Activated CD4-positive, alpha-beta T cell treated with anti-CD3 and anti-CD28 coated beads for 24 hours (primary cell): ENCODE measurements at places on chromosomes 16 and 17.

DNA sequence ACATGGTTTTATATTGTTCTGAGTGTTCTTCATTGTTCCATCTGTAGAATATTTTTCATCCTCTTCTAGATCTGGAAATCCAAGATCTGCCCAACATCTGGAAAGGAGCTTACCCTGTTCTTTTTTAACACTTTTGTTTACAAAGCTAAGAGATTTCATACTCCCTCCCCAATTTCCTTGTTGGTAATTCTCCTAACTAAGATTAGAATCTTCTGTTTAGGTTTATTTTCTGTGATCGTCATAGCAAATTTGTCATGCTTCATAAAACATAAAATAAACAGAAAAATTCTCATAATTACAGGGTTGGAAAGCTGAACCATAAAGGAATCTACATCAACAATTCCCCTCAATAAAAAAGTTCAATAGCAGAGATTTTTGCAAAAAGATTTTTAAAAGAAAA, 580.3 kb upstream of the CA10 start:
- DNase-seq = no peak

DNA sequence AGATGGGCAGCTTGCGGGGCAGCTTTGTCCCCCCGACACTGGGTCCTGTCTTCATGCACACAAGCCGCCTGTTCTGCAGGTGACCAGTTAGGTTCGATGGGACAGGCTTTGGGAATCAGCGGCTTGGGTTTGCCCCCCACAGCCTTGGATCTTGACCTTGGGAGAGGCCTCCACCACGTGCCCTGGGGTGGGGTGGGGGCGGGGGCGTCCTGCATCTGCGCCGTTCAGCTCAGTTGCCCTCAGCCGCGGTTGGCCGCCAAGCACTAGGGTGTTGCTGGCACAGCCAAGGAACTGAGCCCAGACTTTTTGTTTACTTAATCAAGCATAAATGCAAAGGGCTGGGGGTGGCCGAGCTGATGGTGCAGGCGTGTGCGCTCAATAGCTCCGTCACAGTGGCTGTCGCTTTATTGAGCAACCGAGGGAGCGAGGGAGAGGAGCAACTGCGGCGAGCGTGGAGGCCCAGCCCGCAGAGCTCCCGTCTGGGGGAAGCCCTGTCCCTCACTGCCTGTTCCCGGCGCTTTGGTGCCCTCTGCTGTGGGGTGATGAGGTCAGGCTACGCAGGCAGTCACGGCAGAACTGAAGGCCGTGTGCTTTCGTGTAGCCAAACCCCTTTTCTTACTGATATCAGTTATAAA, 33.9 kb downstream of the JPH3 start:
- peak; percentile 83 for DNase-seq

DNA sequence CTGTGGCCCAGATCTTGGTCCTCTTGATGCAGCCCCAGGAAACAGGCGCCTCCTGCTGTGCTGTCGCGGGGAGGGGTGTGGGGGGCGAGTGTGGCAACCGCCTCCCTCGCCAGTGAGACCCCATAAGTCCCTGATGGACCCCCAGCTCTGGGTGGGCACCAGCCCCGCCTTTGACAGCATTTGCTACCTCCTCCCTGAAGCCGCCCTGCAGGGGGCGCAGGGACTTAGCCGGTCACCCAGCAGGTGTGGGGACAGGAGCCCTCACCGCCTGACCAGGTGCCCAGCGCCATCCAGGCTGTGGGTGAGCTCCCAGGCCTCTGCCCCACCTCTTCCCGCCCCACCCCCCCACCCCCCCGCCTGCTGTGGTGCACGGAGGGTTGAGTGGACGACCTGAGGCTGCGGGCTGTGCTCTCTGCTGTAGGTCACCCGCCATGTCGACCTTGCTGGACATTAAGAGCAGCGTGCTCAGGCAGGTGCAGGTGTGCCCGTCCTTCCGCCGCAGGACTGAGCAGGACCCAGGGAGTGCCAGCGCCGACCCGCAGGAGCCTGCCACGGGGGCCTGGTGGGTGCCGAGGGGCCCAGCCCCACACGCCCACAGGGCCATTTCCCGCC, 4.8 kb downstream of the BAIAP3 start:
- DNase-seq = no peak

DNA sequence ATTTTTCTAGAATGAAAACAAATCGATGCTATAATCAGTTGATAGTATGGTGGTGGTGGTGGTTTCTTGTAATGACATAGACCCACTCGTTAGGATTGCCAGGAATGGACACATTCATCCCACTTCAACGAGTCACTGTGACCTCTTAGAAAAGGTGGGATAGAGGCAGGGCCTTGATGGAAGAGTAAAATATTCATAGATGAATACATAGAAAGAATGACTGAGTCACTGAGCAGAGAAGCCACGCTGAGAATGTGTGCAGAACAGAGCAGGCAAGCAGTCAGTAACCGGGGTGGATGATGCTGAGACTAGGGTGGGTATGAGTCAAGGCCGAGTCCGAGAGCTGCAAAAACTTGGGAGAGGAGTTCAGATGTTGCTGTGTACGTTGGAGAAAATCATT, 129.9 kb downstream of the PITPNC1 start:
- DNase-seq = no peak

DNA sequence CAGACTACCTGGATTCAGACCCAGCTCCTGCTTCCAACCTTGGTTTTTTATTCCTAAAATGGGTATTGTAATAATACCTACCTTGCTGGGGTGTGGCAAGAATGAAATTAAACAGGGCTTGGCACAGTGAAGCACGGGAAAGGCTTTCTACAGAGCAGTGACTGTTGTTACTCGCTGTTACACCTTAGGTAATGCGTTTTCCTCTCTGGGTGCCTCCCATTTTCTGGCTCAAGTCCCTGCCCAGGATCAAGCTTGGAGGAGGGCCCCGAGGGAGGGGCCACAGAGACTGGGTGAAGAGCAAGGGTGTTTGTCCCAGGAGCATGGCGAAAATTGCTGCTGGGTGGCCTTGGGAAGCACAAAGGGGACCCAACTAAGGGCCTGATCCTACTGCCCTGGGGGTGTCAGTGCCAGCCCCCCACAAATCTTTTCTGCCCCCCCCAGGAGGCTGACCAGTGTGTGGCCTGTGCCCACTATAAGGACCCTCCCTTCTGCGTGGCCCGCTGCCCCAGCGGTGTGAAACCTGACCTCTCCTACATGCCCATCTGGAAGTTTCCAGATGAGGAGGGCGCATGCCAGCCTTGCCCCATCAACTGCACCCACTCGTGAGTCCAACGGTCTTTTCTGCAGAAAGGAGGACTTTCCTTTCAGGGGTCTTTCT, 13.3 kb downstream of the MIEN1 start:
- DNase-seq = no peak

DNA sequence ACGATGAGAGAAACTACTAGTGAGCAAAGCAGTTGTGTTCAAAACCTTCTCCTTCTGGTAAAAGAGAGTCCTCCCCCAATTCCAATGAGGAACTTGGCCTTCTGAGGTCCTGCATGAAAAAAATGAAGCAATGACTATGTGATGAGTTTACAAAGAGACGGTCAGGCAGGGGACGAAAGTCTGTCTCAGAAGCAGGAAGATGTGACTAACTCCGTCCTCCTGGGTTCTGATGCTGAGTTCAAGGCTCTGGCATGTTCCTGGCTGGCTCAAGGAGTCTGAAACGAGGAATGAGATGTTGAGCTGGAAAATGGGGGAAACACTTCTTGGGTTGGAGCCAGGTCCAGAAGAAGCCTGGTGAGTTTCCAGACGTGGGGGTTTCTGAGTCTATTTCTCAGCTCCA, 129.6 kb downstream of the CPPED1 start:
- DNase-seq = no peak

GRCh38 chr17:34156401-34156740, 98.7 kb upstream of the CCL2 start:
- no peak for DNase-seq

DNA sequence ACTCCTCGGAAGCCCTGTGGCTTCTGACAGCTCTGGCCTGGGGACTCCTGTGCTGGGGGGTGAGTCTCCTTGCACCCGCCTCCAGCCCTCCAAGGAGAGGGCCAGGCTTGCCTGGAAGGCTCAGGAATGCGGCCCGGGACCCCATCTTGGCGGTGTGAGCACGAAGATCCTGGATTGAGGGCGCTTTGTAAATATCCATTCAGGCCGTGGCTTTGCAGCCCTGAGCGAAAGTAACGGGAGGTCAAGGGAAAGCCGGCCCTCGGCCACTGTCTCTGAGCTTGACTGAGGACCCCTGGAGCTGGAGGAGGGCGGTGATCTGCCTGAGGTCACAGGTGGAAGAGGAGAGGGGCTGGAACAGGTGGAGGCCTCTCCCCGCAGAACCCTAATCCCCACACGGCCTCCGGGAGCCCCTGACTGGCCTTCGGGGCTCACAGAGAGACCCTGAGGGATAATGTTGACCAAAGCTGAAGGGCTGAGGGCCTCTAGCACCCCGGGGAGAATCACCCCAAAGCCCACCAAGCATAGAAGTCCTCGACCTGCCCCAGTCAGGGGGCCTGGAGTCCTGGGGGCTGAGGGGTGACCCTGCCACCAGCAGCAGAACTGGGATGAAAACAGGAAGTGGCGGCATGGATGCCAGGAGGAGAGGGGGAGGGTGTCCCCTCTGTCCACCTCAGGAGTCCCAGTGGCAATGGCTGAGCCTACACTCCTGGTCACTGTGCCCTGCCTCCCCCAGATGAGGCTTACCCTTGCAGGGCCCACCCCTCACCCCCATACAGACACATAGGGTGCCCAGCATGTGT, 8.3 kb upstream of the RASD1 start:
- no peak for DNase-seq

DNA sequence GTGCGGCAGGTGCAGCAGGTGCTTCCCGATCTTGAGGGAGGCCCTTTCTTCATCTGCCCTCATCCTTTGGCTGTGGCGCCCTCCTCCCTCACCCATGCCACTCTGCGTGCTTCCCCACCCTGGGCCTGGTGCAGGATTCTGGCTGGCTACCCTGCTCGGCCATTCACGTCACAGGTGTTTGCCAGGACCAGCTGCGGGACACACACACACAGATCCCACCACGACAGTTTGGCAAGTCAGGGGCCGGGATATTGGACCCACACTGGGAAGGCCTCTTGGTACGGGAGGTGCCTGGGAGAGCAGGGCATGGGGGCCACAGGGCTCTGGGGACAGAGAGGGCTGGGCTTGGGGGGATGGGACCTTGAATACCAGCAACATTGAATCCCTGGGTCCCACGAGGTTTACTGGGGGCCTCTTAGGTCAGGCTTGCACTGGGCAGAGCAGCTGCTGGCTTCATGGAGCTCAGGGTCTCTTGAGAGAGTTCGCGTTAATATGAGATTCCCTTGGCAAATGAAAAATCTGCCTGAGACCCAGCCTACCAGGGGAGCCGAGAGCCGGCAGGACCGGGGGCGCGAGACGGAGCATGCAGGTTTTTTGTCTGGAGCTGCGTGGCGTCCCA, 15.1 kb downstream of the ADCY7 start:
- no peak for DNase-seq

- DNase-seq = no peak
These were observed 308.2 kb downstream of the XYLT1 start for GRCh38 chr16:17162560-17162959.

GRCh38 chr16:31357324-31358109, 2.5 kb downstream of the ITGAX start:
- no peak for DNase-seq

- peak; percentile 53 for DNase-seq
These were observed 12.6 kb downstream of the THRA start for GRCh38 chr17:40075201-40075941.

GRCh38 chr16:86077243-86077940, 178.4 kb downstream of the IRF8 start:
- no peak for DNase-seq

DNA sequence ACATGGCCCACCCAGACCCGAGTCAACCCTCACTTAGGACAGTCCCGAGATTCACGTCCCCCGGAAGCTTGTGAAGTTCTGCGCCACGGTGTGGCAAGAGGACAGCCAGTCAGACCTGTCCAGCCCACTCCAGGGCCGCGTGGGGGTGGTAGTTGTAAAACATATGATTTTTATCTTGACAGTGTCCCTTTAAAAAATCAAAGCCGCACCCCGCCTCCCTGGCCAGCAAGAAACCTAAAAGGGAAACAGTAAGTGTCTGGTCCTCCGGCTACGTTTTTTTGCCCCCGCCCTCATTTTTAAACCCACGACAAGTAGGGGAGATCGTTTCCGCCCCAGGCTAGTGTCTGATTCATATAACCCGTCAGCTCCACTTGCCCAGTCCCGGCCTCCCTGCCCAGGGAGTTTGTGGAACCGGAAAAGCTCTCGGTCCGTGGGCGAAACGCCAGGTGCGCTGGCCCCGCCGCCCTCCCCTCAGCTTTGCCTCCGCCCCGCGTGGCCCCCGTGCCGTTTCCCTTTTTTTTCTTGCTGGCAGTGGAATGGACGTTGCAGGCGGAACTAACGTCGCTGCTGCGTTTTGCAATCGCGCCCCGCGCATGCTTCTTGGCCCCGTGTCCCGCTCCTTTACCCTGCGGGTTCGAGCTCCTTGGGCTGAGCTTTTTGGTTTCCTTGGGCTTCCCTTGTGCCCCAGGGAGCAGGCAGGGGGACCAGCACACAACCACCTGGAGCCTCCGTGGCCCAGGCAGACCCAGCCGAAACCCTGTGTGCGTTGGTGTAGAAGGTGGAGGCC, 13.3 kb upstream of the NUDT16L1 start:
- no peak for DNase-seq

DNA sequence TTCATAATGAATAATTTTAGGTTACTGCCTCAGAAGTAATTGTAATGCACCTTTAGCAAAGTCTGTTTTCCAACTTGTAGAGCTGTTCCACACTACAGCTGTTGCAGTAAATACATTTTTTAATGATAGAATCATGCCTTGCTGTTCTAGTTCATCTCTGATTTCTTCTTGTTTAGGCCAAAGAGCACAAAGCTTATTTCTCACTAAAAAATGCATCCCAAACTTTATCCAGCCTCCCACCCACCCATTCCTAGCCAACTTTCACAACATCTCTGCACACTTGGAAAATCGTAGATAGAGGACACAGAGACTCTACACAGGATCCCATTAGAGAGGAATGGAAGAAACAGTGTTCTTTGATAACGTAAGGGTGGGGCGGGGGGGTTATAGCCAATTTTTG, 252.2 kb upstream of the DYNLRB2 start:
- DNase-seq = no peak

DNA sequence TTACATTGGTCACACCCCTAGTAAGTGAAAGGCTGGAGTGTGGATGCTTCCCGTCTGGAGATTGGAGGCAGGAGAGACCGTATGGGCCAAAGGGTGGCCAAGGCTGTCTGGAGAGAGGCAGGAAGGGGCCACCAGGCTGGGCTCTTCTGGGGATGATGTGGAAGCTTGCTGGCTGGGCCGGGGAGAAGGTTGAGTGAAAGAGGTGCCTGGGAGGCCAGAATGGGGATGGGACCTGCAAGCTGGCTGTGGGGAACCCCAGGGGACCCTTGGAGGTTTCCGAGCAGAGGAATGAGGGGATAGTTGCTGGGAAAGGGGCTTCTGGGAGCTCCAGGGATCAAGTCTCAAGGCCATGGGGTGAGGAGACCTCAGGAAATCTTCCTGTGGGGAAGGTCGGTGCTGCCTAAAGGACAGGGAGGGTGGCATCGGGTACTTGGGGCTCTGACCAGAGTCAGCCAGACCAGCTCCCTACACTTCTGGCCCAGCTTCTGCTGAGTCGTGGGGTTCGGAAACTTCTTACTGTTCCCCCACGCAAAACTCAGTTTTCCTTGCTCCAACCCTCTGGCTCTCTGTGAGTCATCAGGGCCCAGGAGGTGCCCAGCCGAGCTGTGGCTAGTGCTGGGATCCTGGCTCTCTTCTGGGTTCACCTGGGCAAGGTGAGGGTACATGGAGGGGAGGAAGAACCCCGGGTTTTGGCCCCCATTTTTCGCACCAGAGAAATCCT, 3.1 kb downstream of the MRC2 start:
- no peak for DNase-seq
